Frontal cortex (tissue), 4 donors: ENCODE measurements at places on chromosomes 1 and 21. TPM values are rescaled to one million over a fixed set of nuclear protein-coding genes. Genes with fewer than 3 reads are reported as not detected.

- no peak for DNase-seq
These were observed 13.2 kb downstream of the RC3H1 start for GRCh38 chr1:174008979-174009378.

DNA sequence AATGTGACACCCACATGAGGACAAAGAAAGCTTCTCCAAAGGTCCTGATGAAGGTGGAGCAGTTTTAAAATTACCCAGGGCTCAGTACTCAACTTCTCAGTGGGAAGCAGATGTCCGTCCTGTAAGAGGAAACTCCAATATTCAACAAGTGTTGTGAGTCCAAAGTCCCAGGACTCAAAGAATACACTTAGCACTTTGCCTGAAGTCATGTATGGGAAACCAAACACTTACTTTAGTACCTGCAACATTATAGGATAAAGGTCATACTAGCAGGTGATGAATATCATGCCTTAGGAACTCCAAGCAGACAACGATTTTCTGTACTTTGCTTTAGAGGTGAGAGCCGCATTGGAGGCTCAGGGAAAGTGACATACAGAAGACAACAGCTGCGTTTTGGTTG, 37.2 kb upstream of the ST6GALNAC3 start:
- no peak for DNase-seq

DNA sequence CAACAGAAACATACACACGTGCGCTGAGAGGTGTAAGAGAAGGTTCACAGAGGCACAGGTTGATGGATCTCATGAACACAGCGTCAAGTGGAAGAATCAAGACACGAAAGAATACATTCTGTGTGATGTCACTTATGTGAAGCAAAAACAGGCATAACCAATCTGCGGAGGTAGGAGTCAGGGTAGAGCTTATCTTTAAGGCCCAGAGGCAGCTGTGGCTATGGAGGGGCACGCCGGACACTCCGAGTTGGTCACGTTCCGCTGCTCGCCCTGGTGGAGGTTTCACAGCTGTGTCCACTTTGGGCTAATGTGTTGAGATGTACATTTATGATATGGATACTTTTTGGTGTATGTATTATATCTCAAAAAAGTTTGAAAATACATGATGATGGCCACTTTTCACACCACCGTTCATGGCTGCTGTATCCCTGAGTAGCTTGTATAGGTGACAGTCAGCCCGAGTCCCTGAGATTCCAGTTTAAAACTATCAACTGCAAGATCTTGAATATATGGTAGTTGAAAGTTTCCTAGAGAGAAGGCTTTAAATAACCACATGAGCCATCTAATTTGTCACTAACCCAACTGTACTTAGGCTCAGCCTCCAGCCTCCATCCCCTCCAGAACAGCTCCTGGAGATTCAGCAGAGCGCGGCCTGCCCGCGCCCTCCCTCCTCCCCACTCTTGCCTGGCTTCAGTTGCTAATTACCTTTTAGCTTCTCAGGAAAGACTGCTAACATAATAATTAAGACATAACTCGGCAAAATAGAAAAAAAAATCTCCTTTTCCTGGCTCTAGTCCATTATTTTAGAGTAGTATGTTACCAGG, 6.7 kb upstream of the ADARB1 start:
- DNase-seq: no peak

GRCh38 chr21:34969423-34970166, 79.5 kb downstream of the RUNX1 start:
- no peak for DNase-seq

Gene ZNF695
- 6.1 TPM for total RNA-seq

GRCh38 chr1:107889524-107889923, 75.5 kb downstream of the VAV3 start:
- DNase-seq: no peak

GRCh38 chr1:228828151-228828550, 92.9 kb downstream of the RHOU start:
- no peak for DNase-seq

Gene NLRP3
- total RNA-seq: 0.82 TPM

- DNase-seq: no peak
These were observed 621.0 kb upstream of the NCAM2 start for GRCh38 chr21:20377250-20377649.

GRCh38 chr1:117556341-117556740, 49.5 kb upstream of the TENT5C start:
- no peak for DNase-seq

DNA sequence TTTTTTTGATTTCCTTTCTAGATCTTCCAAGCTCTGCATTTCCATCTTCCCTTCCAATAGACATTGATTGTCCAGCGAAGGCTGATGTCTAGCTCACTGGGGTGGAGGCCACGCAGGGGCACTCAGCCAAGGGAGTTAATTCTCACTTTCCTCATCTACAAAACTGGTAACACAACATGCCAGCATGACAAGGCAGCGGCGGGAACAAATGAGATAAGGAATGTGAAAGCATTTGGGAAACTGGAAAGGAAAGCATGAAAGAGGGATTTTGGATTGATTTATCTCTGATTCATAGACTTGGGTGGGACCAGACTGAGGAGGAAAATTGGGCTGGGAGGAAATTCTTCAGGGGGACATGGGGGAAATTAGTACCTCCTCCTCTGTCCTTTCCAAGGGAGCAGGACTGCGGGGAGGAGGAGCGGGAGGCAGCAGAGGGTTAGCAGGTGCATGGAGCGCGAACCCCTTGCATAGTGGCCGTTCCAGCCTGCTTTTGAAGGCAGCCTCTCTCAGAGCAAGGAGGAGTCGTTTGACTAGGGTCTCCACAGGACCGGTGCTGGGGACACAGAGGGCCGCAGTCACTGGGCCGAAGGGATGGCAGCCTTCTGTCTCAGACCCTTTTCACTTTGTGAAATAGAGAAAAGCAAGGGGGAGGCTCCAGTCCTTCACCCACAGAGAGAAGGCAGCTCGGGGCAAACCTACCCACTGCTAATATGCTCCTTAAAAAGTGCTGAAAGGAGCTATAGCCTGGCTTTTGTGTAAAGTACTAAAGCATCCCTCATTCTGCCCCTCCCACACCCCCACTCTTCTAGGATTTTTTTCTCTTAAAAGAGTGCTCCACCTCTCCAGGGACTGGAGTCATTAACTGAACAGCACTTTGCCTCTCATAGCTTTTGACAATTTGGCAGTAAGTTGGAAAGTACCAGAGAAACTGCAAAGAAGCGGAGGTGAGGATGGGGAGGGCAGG, 89.2 kb downstream of the PLXNA2 start:
- DNase-seq: no peak

Gene RPS6KA1
- total RNA-seq: 3.3 TPM

Gene AGRN
- total RNA-seq: 51.8 TPM

DNA sequence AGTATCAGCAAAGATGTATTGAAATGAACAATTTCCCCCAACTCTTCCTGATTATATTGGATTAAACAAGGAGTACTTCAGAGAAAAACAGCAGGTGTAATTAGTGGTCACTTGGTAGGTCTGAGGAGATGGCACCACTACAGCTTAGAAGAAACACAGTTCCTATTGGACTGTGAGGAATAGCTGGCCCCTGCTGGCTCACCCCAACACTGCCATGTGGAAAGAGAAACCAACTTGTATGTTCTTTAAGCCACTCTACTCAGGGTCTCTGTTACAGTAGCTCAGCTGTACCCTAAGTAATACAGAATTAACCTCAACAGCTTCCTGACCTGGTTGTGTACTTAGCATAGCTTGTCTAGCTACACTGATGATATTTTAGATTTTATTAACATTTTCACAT, 26.5 kb upstream of the MTR start:
- no peak for DNase-seq

GRCh38 chr1:11180342-11180744, 8.8 kb upstream of the ANGPTL7 start:
- no peak for DNase-seq

DNA sequence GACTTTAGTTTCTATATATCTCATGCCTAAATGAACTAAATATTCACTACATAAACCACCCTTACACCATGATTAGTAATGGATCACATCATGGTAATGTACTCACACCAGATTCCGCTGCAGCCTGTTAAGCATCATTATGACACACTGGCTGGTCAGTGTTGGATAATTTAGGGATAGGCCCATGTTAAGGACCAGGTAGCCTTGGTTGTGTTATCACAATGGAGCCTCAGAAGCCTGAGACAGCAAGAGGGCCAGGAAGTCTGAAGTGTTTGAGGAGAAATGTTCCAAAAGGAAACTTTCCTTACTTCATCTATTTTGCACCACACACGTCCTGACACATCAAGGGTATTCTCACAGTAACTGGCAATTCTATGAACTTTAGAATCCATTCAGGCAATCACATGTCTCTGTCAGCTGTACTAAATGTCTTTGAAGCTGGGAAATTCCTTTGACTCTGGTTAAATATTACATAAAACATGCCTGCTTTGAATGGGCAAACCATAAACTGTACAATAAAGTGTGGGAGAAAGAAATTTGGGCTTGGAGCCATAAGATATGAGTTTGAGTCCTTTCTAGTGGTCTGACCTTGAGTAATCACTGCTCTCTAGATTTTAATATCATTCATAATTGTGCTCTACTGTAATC, 105.3 kb upstream of the DPT start:
- no peak for DNase-seq

Gene IGSF8
- total RNA-seq: 48.5 TPM
